ENCODE measurements at places on chromosomes 16 and 17.

DNA sequence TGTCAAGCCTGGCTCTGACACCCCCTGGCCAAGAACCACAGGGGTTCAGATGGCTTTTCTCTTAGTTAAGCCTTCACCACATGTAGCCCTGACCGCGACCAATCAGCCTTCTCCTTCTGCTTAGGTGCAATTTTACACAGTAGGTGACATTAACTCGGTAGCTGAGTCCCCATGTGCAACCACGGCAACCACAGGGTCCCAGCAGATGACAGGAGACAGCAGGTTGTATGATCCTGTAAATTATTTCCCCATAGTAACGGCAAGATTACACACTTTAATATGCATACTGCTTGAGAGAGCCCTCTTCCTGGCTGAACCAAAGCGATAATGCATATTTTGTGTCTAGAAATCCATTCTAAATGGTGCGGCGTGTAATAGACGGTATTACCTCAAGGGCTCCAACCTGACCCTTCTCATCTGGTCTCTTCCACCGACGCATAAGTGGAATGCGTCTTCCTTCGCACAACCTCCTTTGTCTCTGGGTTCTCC lies 458.7 kb upstream of the ZFHX3 start:
- DNase-seq, result no peak

DNA sequence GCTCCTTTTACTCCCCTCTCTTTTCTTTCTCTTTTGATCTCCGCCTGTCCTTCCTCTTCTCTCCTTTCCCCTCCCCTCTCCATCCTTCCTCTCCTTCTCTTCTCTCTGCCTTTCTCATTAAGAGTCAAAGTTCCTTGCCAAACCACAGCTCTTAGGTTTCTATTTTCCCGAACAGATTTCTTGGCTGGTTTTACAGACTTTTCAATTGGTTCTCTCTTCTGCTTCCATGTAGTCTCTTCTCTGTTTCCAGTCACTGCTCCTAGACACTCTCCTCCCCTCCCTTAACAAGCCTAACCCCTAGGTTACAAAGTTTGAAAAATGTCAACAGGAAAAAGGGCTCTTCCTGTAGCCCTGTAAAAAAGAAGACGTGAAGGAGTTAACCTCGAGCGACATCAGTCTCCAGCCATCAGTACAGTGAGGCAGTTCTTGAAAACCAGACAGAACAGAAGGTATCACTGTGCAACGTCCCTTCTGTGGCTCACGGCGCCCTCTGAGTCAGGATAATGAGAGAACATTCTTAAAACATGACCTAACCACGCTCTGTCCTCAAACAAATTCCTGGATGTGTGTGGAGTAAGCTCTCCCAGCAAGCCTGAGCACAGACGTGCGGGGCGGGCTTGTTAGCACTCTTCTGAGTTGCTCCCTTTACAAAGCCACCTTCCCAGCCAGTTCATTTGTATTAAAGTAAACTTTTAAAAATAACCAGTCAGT lies 11.6 kb upstream of the MARCHF10 start:
- peak; percentile 99 for DNase-seq

DNA sequence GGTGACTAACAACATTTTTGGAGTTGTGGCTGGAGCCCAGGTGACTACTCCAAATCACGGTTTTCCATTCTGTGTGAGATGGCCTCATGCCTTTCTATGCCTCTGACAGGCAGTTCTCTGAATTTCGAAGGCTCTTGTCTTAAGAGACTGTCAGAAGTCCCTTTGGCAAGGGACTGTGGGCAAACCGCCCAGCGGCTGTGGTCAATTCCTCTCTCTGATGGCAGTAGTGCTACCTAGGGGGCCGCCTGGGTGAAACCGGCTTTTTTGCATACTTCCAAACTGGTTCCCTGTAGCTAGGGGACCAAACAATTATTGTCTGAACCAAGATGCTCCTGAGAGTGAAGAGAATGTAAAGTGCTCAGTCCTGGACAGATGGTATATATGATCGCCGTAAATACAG lies 86.3 kb downstream of the SDR42E1 start:
- DNase-seq, result no peak

GRCh38 chr16:29876594-29877249 lies 13.7 kb upstream of the CDIPT start:
- DNase-seq, result no peak

GRCh38 chr16:86524029-86524428 lies 13.7 kb downstream of the FOXF1 start:
- DNase-seq, result no peak

DNA sequence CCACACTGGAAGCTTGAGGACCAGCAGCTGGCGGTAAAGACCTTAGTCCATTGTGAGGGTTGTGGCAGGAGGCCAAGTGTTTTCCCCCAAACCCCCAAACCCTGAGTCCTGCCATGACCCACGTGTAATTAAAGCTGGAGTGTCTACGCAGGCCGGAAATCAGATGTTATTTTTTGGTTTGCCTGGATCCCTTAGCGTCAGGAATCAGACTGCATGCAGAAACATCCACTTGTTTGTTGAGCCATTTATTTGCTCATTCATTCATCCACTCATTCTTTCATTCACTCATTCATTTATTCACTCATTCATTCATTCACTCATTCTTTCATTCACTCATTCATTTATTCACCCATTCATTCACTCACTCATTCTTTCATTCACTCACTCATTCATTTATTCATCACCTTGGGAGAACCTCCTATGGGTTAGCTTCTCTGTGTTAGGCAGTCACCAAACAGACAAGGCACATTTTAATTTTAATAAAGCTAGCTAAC lies 313.1 kb downstream of the MAF start:
- DNase-seq, result no peak

GRCh38 chr17:31744511-31744951 lies 114.5 kb downstream of the COPRS start:
- no peak for DNase-seq

- DNase-seq, result no peak
These were observed 14.0 kb downstream of the HS3ST3A1 start for GRCh38 chr17:13587487-13588338.

GRCh38 chr16:48299471-48299870 lies 52.1 kb upstream of the ABCC11 start:
- no peak for DNase-seq

- DNase-seq, result peak; percentile 9
These were observed 25.9 kb downstream of the RNF43 start for GRCh38 chr17:58391302-58391984.

- no peak for DNase-seq
These were observed 14.1 kb downstream of the RAD51C start for GRCh38 chr17:58706351-58707140.

GRCh38 chr17:45270828-45271418 lies 9.0 kb upstream of the SPATA32 start:
- DNase-seq, result no peak

- peak; percentile 37 for DNase-seq
These were observed 1.3 kb downstream of the GSPT1 start for GRCh38 chr16:11914210-11915113.

GRCh38 chr16:83666449-83666848 lies 141.3 kb upstream of the HSBP1 start:
- DNase-seq, result no peak

- no peak for DNase-seq
These were observed 2.4 kb downstream of the YPEL2 start for GRCh38 chr17:59333836-59334235.

DNA sequence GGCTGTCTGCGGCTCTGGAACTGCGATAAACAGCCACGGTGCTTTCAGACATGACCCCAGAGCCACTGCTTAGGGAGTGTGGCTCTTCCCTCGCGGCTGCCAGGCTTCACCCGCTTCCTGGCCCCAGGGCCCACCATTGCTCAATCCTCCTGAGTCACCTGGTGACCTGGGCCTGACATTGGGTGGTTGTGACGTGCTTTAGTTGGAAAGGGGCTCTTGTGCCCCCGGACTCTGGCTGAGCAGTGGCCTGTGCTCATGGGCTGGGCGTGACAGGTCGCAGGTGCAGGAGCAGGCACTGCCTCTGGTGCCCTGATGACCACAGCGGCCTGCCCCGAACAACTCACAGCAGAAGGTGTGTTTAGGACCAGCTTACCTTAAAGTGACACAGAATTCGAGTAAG lies 8.6 kb upstream of the NUDT16L1 start:
- DNase-seq, result no peak

DNA sequence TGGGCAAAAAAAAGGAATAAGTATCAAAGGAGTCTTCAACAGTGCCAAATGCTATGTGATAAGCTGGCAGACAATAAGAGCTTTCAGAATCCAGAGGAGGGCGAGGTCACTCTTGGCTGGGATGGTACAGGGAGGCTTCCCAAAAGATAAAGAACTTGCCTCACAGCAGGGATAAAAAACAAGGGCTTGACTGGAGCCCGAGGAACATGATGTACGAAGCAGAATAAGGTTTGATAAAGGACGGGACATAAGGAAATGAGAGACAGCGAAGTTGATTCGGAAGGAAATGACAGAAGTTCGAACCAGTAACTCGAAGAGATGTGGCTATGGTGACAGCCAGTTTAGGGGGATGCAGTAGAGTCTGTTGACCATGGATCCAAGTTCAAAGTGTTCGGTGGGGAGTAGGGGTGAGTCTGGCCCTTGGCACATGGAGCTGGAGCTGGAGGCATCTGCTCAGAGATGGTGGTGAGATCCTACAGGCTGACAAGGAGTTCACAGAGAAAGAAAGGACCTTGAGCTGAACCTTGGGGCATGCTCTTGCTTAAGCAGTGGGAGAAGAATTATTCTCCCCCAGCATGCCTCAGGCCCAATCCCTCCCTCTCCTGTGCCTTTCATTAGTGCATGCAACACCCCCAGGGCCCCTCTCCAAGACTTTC lies 137.6 kb upstream of the RCVRN start:
- no peak for DNase-seq

GRCh38 chr17:79676796-79677195 lies 53.9 kb upstream of the ENPP7 start:
- DNase-seq, result no peak

- peak; percentile 100 for DNase-seq
These were observed at the start of gene TOP2A for GRCh38 chr17:40417609-40418427. Gene TOP2A, minus strand, starts transcription at chr17:40417896. Its CDS starts 105 bp downstream, at chr17:40417791.

DNA sequence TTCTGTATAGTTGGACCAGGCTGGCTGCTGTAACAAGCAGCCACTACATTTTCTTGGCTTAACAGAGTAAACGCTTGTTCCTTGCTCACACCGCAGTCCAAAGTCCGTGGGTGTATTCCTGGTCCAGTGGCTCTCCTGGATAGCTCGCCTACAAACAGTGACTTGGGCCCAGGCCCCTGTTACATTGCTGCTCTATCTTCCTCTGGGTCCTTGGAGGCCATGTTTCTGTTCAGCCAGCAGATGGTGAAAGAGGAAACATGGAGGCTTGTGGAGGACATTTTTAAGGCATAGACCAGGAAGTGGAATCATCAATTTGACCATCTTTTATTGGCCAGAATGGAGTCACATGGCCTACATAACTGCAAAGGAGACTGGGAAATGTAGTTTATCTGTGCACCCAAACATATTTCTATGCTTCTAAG lies 55.1 kb downstream of the ATP2C2 start:
- DNase-seq, result peak; percentile 51

DNA sequence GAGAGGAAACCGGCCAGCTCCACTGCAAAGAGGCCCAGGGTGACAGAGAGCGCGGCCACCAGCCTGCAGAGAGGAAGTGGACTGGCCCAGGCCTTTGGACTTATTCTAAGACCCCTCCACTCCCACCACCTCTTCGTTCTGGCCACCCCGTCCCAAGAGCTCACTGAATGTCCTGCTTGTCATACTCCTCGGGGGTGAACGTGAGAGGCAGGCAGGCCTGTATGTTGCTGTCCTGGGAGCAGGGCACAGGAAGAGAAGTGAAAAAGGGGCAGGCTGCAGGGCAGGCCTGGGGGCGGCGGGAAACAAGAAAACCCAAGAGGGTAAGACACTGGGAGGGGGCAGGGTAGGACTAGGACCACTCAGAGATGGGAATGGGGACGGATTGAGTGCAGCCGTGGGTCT lies 384 bp downstream of the TMEM107 start:
- DNase-seq, result no peak

DNA sequence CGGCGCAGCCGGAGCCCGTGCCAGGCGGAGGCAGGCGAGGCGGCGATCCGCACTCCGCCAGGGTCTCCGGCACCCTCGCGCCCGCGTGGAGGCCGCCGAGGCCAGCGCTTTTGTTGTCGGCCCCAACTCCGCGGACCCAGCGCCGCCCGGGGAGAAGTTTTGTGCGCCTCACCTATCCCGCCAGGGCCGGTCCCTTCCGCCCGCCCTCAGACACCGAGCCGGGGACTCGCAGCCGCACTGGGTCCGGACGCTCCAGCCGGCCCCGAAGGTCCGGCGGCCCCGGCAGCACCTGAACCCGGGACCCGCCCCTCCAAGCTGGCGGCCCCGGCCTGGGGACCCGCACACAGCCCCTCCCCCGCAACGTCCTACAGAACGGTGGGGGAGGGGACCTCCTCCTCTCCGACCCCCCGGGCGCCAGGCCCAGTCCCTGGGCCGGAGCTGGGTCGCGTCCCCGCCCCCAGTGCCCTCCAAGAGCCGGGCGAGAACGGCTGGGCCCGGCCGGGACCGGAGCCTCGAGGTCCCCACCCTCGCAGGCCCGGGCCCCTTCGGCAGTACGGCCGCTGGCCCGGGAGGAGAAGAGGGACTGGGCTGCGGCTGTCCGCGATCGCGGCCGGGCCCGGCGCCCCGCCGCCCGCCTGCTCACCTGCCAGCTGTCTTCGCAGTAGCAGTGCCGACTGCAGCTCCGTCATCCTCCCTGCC lies 698 bp downstream of the UBE2G1 start:
- peak; percentile 9 for DNase-seq

DNA sequence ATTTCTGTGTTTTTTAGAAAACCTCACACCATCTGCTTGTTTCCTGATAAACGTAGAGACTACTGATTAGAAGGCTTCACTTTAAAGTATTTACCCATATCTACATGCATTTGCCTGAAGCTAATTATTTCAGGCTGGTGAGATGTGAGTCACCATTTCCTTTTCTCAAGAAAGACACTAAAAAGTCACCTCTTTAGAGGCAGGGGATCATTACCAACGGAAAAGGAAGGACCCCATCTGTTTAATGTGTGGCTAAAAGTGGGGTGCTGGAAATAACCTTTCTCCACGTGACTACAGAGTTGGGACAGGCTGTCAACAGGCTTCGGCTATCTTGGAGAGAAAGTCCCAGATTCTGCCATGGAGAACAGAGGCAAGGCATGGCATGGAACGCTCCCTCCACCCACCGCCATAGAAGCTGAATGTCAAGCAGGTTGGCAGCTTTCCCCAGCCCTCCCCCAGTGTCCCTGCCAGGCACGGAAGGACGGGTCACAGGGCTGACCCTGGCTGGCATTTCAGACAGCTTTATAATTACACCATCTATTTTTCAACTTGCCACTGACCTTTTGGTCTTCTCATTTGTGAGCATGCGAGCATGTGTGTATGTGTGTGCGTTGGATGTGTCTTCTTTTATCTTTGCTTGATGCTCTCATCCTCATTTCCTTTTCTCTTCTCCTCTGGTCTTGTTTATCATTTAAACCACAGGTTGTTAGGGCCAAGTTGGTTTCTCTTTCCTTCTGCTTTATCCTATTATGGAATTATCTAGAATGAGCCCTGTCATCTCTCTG lies 157.0 kb downstream of the CPPED1 start:
- DNase-seq, result no peak

GRCh38 chr17:30541802-30542201 lies 64.6 kb downstream of the GOSR1 start:
- DNase-seq, result no peak

- no peak for DNase-seq
These were observed 9.5 kb upstream of the CCL17 start for GRCh38 chr16:57395026-57395425.

- DNase-seq, result peak; percentile 73
These were observed at the start of gene VAT1 for GRCh38 chr17:43021741-43022512. Gene VAT1, minus strand, starts transcription at chr17:43022385. Its CDS starts 63 bp downstream, at chr17:43022322.

- no peak for DNase-seq
These were observed 100.1 kb upstream of the TOB1 start for GRCh38 chr17:50966163-50966666.
